ENCODE measurements at places on chromosomes 13 and 19. TPM values are rescaled to one million over a fixed set of nuclear protein-coding genes. Genes with fewer than 3 reads are reported as not detected.

The PALM3 gene
- 1.3 TPM for total RNA-seq

The IGFLR1 gene
- total RNA-seq: 0.51 TPM

The STOML3 gene
- total RNA-seq: not detected

The ZNF100 gene
- total RNA-seq: 2.3 TPM

The ZNF726 gene
- total RNA-seq: 0.51 TPM

DNA sequence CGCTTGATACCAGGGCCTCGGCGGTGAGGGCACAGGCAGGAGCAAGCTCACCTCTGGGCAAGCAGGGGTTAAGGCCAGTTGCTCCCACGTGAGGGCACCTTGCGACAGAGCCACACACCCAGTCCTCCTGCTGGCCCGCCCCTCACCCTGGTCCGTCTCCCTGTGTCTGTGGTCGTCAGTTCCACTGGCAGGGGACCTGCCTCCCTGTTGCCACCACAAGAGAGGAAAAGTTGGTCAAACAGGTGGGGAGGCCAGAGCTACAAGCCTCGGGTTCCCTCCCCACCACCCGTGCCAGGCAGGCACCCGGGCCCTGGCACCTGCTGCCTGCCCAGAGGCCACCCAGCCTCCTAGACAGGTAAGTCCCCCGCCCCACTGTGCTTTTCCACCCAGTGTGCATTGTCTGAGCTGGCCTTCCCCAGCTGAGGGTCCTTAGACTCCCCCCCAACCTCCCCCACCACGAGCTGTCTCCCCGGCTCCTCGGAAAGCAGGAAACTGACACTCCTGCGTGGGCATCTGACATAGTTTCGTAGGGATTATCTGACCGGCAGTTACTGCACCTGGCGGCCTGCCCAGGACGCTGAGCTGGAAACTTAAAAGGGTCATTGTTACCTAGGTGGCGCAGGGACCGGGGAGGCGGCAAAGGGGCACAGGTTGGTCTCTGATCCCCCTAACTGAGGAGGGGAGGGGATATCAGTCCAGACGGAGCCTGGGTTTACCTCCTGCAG lies at the start of gene TJP3:
Gene TJP3, plus strand, starts transcription at position 178 of the 725 bp plus-strand sequence. CDS start 20,049 bp downstream, outside the sequence.
- peak; percentile 42 for DNase-seq

GRCh38 chr19:31575846-31576335 lies 226.7 kb upstream of the TSHZ3 start:
- DNase-seq: no peak

- DNase-seq: peak; percentile 21
Measured at GRCh38 chr19:40717325-40717879, 490 bp downstream of the ITPKC start.

DNA sequence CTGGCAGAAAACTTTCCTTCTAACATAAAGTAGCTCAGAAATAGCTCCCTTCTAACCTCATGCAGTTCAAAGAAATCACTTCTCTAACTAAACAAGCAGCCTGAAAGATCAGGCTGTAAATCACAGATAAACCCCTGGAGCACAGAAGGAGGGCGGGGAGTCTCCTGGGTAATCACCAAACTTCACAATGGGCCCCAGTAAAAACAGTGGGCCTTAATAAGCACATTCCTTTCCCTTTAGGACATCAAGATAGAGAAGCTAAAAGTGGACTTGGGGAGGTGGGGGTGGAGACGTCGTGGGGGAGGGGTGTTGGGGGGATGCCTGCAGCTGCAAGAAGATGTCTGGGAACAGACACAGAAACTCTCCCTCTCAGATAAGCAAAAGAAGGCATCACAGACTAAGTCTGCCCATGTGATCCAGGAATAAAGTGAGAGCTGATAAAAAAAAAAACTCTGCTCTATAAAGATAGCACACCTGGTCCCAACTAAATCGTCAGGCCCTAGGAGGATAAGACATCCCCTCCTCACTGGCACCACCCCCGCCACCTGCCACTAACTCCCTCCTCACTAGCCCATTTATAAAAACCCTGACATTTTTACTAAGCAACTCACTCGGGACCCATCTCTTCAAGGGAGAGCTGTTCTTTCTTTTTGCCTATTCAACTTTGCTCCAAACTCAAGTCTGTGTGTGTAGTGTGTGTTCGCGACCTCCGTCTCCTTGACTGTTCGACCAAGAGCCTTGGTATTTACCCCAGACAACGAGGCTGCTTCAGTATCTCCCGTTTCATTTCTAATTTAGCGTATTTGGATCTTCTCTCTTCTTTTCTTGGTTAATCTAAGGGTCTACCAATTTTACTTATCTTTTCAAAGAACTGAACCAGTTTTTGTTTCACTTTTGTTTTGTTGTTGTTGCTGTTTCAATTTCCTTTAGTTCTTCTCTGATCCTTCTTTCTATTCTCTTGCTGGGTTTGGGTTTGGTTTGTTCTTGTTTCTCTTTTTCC lies 31.7 kb downstream of the DNAJC15 start:
- peak; percentile 84 for DNase-seq

DNA sequence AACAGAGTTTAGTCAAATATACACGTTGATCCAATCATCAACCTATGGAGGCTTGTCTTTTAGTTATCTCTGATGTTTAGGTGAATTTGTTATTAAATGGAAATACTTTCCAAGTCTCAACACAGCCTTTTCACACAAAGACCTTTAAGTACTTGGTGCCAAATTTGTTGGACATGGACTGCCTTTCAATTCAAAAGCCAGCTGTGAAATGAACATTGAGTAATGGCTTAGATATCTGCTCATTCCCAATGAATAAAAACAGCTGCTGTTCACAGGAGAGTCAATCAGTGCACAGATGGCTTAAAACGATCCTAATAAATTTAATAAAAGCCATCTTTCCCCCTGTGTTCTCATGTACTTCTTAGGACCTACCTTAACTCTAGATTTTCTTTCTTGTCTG lies 19.9 kb upstream of the DHRS12 start:
- no peak for DNase-seq

DNA sequence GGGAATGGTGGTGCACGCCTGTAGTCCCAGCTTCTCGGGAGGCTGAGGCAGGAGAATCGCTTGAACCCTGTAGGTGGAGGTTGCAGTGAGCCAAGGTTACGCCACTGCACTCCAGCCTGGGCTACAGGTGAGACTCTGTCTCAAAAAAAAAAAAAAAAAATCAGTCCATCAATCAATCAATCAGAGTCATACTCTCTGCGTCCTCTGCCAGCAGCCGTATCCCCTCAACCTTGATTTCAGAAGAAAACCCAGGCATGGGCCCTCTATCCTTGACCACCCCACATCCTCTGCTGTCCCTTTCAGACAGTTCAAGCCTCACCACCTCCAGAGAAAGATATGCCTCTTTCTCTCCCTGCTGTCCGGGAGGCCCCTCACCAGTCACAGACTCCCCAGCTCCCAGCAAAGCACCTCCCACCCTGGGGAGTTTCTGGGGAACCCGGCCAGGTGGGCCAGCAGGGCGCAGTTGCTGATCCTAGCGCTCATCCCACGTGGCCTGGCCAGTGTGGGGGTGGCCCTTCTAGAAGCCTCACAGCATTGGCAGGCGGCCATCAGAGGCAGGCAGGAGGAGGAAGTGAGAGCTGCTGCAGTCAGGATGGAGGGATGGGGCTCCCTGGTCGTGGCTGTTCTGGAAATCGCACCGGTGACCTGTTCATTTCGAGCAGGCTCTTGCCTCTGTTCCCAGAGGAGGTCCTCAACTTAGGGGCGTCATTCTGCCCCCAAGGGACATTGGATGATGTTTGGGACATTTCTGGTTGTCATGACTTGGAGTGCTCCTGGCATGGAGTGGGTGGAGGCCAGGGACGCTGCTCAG lies 10.2 kb upstream of the JSRP1 start:
- DNase-seq: peak; percentile 71

DNA sequence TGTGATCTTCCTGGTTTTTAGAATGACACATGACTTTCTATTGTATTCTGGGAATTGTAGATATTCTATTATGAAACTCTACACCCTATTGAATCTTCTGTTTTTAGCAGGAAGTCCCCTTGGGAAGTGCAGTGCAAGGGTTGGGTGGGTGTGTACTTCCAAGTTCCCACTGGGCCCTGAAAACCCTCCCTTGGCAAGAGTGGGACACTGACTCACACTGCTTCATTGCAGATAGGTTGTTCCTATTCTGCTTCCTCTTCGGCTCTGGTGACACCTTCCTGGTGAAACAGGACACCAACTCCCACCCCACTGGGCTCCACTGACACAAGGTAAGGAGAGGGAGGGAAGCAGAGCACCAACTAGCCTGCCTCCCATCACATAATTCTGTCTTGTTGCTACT lies 121.8 kb downstream of the KCTD12 start:
- peak; percentile 10 for DNase-seq

DNA sequence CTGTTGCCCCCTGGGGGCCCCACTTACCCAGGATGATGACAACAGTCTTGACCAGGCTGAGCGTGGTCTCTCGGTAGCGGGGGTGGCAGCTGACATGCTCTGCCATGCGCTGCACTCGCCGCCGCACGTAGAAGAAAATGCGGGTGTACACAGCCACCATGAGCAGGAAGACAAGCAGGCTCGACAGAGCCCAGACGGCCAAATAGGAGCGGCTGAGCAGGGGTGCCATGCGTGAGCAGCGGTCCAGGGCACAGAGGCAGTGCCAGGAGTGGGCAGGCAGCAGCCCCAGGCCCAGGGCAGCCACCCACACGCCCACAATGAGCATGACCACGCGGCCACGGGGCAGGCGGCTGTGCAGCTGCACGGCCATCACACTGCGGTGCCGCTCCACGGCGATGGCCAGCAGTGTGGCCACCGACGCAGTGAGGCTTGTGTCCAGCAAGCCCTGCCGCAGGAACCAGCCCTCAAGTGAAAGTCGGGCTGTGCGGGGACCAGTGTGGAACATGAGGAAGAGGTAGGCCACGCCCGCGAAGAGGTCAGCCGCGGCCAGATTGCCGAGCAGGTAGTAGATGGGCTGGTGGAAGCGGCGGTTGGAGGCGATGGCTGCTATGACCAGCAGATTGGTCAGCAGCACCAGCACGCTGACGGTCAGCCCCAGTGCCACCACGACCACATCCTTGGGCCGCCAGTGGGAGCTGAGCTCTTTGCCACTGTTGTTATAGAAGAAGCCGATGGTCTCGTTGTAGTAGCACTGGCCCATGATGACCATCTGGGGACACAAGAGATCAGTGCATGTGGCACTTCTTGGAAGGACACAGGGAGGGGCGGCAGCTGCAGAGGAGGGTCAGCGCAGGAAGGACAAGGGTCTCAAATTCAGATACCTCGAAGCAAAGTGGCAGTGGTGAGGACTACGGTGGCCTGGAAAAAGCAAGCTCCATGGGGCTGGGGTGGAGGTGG lies 1.2 kb downstream of the LPAR2 start:
- DNase-seq: no peak

GRCh38 chr13:29975283-29975682 lies 124.9 kb upstream of the UBL3 start:
- DNase-seq: no peak

DNA sequence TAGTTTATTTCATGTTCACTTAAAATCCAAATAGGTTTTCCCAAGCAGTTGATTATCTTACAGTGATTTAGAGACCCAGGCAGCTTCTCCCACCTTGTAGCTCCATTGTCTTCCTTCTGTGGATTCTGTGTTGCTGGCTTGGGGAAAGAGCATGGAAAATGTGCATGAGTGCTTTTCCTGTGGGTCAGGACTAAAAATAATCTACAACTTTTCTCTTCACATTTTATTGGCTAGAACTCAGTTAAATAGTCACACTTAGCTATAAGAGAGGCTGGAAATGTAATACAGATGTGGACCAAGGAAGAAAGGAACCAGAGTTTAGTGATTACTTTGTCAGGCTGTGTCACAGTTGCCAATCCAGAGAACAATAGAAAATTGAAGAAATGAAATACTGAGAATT lies 198.8 kb downstream of the NBEA start:
- DNase-seq: no peak

DNA sequence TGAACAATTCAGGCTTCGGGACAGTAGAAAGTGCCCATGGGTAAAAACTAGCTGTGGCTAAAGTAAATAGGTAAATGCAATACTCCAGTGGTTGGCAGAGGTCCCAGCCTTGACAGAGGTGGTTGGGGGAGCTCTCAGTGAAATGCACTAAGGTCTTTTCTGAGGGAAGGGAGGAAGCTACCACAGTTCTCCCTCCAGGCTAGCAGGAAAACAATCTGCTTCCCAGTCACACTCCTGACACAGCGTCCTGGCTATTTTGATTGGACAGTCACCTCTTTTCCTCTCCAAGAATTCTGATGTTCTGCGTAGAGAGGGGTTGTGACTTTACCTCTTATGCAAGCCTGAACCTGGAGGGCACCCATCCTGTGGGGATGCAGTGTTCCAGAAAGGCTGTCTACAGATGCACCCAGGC lies 128.7 kb downstream of the CYSLTR2 start:
- no peak for DNase-seq

DNA sequence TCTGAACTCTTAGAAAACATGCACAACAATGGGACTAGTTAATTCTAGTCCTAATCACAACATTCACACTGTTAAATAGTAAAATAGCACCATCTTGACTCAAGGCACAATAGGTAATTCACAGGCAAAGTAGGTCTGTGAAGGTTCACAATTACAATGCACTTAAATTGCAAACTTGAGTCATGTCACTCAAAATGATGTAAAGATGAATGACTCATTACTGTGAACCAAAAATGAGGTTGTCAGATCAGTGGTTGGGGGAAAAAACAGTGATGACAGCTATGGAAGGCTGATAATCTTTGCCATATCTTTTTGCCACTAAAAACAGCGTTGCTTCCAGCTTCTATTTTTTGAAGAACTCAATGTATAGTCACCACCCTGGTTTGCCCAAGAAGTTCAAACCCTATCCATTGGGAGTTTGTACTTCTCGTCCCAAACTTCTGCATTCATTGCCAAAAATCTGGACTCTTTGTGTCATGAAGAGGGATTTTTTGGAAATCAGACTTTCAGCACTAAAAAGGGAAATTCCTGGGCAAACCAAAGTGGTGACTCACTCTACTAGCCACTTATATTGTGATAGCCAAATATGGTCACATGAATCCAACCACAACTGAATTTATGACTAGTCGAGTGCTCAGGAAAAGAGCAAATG lies 200.9 kb upstream of the TMTC4 start:
- peak; percentile 93 for DNase-seq

GRCh38 chr13:38180126-38180525 lies 169.5 kb upstream of the UFM1 start:
- DNase-seq: peak; percentile 89

DNA sequence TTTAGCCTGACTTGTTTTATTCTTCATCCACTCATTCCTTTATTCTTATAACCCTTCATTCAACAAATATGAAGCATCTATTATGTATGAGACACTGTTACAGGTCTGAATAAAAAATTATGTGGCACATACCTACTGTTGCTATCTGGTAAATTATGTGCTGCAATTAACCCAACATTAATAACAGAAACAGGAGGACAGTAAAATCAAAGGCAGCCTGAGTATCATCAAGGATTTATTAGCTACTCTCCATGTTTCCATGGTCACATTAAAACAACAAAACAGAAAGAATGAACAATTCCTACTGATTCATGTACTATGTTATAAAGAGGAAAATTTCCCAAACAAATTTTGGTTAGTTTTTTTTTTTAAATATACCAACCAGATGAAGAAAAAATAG lies 43.9 kb downstream of the RAP2A start:
- no peak for DNase-seq
